ENCODE measurements at places on chromosomes 3 and 15. TPM values are rescaled to one million over a fixed set of nuclear protein-coding genes. Genes with fewer than 3 reads are reported as not detected.

Gene TTC14
- total RNA-seq: 21.6 TPM

- DNase-seq: no peak
Observed at GRCh38 chr3:13479332-13479581, 849 bp upstream of the HDAC11 start.

GRCh38 chr3:58307639-58308215 lies 1.4 kb downstream of the HTD2 start:
- peak; percentile 24 for DNase-seq

Gene STX19
- not detected for total RNA-seq

DNA sequence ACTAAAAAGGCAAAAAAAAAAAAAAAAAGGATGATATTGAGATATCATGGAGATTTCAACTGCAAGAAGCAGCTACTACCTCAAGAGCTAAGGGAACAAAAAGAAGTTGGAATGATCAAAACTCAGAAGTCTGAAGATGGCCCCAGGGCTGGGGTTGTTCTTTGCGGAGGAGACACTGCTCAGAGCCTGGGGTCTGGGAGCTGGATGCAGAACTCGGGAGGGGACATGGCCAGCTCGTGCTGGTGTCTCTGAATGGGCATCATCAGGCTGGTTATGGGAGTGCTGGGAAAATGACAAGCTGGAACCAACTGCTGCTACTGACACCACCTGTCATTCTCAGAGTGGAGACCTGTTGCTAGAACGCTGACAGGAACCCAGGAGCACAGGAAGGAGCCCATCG lies 14.2 kb upstream of the ADIPOQ start:
- no peak for DNase-seq

DNA sequence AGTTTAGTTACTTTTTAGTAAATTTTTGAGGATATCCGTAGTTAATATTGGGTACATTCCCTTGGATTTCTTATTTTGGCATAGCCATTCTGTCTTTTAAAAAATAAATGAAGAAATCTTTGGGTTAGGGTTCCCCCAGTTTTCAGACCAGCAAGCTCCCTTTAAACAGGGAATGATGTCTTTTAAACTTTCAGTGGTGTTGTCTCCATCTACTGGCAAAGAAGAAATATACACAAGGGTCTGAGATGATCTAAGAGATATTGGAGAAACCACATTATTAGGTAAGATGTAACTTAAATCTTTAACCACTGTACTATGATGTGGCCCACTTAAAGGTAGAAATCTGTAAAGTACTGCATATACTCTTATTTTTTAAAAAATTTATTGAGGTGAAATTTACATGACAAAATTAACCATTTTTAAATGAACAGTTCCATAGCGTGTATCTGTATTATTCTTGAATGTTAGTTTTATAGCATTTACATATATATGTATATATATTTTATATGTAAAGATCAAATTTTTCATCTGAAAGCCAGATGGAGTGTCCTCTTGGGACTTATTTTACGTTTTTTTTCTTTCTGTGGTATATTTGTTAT lies 35.1 kb upstream of the EIF3J start:
- peak; percentile 26 for DNase-seq

GRCh38 chr3:23052208-23052607 lies 150.9 kb upstream of the UBE2E2 start:
- no peak for DNase-seq

Gene MOBP
- not detected for total RNA-seq

DNA sequence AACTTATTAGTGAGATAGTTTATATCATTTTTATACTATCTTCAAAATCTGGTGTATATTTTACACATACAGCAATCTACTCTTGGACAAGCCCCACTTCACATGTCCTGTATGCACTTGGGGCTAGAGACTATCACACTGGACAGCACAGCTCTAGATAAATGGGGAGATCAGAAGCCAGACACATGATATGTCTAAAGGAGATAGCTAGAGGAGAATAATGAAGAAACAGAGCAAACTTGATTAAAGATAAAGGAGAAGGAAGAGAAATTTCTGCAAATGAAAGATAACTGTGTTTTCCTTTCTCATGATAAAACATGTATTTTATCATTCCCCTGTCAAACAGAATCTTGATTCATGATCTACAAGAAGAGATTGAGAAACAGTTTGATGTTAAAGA lies 13.0 kb downstream of the CPA3 start:
- DNase-seq: no peak

DNA sequence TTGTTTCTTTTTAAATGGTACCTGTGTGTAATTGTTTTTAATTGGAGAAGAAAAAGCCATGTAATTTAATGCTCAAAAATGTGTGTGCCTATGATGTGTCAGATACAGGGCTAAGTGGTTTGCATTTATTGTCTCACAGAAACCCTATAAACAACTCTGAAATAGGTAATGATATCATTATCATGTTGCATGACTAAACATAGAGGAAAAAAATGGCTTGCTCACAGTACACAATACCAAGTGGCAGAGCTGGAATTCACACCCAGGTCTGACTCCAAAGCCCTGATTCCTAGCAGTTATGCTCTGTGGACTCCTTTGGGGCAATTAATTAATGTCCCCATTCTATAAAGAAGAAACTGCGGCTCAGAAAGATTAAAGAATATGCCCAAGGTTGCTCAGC lies 237.4 kb upstream of the TRIM42 start:
- no peak for DNase-seq

GRCh38 chr15:90707489-90707888 lies 9.7 kb upstream of the BLM start:
- no peak for DNase-seq

- no peak for DNase-seq
Observed at GRCh38 chr15:65841121-65841930, 28.0 kb upstream of the RAB11A start.

Gene GUCA1C
- total RNA-seq: not detected

Gene ACSBG1
- total RNA-seq: not detected

- DNase-seq: no peak
Observed at GRCh38 chr15:52556524-52557273, 12.1 kb downstream of the ARPP19 start.

Gene PDIA3
- 217 TPM for total RNA-seq

- peak; percentile 77 for DNase-seq
Observed at GRCh38 chr15:29925227-29926082, 103.2 kb upstream of the TJP1 start.

DNA sequence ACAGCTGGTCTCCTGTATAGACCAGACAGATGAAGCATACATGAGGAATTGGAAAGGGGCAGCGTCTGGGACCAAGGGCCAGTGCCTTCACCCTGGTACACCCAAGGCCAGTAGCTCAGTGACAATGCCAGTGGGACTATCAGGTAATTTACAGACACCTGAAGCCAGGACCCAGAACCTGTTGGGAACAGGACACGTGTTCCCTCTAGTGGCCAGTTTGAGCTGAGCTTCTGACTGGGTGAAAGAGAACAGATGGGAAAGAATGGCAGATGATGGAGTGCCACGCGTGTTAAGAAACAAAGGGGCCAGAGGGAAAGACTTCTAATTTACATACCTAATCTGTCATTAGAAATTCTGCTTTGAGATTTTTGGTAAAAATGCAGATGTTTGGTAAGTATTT lies 5.1 kb upstream of the SLC25A38 start:
- peak; percentile 11 for DNase-seq

Gene POLQ
- 13.8 TPM for total RNA-seq

DNA sequence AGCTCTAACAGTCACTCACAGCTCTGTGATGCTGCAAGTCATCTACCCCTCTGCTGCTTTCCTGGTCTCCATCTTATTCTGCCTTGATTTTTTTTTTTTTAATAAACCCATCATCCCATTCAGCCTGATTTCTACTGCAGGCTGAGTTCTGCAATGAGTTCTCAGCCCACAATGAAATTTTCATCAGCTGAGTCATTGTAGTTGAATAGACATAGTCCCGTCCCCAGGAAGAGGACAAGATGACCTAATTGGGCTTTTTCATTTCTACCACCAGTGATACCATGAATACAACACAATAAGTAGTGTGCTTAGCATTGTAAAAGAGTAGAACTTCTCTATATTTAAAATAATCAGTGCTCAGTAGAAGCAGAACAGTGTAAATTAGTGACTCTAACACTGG lies 59.3 kb downstream of the C3orf85 start:
- DNase-seq: peak; percentile 74

DNA sequence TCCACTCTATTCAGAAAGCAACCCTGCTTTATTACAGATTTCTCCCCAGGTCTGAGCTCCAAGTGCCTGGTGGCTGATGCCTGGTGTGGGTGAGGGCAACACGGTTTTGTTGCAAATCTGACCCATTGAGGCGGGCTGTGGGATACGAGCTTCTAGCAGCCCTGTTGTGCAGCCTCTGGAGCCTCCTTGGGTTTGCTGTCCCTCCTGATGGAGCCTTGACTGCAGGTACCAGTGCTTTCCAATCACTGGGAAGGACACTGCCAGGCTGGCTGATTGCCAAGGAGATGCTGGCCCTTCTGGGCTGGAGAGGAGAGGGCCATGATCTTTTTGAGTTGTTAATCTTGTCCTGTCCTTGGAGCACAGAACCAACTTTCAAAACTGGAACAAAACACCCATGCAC lies 151.0 kb upstream of the RGMA start:
- no peak for DNase-seq

Gene BFSP2
- not detected for total RNA-seq

GRCh38 chr15:41494190-41494921 lies 682 bp downstream of the ITPKA start:
- DNase-seq: no peak

GRCh38 chr15:55784286-55784685 lies 41.3 kb upstream of the PRTG start:
- no peak for DNase-seq

Gene ISG20
- 7.7 TPM for total RNA-seq

Gene FOXB1
- not detected for total RNA-seq

Gene SCAMP2
- total RNA-seq: 36.1 TPM

DNA sequence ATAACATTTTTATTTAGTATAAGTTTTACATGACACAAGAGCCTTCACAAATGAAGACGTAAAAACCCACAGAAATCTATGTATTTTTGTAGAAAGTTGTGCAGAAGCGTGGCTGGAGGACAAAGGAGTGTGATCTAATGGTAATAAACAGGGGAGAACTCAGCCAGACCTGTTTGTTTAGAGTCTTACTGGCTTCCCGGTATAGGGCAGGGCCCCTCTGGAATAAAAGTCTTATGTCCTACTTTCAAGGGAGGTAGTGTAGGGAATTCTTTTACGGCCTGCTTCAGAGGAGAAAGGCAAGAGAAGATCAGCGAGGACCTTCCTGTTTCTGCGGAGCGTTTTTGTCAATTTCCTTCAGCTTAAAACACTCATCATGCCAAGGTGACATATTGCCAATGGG lies 103.6 kb downstream of the TGFBR2 start:
- DNase-seq: no peak

DNA sequence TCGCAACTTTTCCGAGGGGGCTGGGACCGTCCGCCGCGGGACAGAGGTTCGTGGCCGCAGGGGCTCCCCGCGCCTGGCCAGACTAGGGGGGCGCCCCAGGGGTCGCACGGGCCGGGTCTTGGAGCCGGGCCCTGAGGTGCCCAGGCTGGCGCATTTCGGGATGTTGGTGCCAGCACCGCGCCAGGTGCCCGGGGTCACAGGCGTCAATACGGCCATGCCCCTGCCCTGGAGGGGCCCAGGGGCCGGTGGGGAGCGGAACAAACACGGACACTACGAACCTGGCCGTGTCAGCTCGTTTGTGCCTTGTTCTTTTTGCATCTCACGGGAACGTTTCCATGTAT lies 366 bp downstream of the TM6SF1 start:
- DNase-seq: no peak

GRCh38 chr3:130392266-130392665 lies 46.8 kb downstream of the COL6A5 start:
- peak; percentile 42 for DNase-seq

Gene MELTF
- total RNA-seq: 57.4 TPM

Gene PLXND1
- total RNA-seq: 219 TPM

- peak; percentile 76 for DNase-seq
Observed at GRCh38 chr15:94070356-94071295, 160.7 kb upstream of the MCTP2 start.

DNA sequence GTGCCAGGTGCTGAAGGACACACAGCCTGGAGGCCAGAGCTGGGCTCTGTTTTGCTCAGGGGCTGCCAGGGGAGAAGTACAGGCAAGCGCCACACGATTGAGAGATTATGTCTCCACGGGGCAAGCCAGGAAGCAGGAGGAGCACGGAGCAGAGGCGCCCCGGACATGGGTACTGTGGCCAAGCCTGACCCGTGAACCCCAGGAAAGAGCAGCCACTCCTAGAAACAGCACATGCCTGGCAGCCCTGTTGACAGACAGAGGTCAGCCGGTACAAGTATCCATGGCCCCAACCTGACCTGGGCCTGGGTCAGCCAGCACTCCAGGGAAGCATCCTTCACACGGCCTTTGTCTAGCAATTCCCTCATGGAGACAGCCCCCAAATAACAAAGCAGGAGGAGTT lies 89.4 kb downstream of the ADAMTS17 start:
- no peak for DNase-seq

Gene GHSR
- total RNA-seq: not detected

Gene RTP1
- total RNA-seq: not detected

DNA sequence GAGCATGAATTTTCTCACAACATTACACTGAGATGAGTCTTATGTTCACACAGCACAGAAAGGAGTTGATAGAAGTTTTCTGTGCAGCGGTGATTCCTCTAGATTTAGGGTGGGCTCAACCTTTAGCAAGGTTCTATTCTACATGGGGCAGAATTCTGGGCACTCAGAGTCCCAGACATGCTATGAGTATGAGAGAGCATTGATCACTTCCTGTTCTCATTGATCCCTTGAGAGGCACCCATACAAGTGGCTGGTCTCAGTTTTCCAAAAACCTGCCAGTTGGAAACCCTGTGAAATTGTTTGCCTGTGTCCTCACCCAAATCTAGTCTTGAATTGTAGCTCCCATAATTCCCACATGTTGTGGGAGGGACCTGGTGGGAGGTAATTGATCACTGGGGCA lies 112.5 kb upstream of the NR2F2 start:
- no peak for DNase-seq

Gene GOLGA6L7
- total RNA-seq: not detected

DNA sequence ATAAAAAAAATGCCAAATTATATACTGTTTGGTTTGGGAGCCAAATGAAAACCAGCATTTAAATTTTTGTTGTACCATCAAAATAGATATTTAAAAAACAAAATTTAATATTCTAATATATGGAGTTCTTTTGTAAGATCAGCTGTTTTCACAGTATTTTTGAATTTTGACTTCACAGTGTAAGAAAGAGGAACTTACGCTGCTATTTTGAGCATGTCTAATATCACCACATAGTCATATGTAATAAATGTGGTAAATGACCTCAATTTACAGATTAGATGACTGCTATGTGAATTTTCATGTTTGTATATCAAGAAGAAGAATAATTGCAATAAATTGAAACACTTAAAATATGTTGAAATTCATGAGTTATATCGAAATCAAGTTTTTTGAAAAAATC lies 189.6 kb downstream of the ARRDC4 start:
- DNase-seq: no peak

GRCh38 chr15:59400103-59400813 lies 27.6 kb upstream of the MYO1E start:
- no peak for DNase-seq

Gene ACP3
- total RNA-seq: not detected
